ENCODE measurements at places on chromosomes 1 and 21. TPM values are rescaled to one million over a fixed set of nuclear protein-coding genes. Genes with fewer than 3 reads are reported as not detected.

PIP5K1A gene
- 74.5 TPM for total RNA-seq

CLCA1 gene
- not detected for total RNA-seq

HSD3B2 gene
- not detected for total RNA-seq

HTR1D gene
- total RNA-seq, result not detected

TAS1R3 gene
- total RNA-seq, result 1.2 TPM

- H3K27me3 ChIP-seq, result no peaks in the 10 kb centered on the region
- peak; percentile 77 for DNase-seq
- H3K27ac ChIP-seq, result peak within 1 kb of the TSS; percentile 89
- H3K36me3 ChIP-seq, result peaks cover 6% of the 10 kb centered on the region
- peak within 1 kb of the TSS; percentile 69 for H3K4me3 ChIP-seq
These were observed at the start of gene C1orf56 for GRCh38 chr1:151047591-151047924. Gene C1orf56, plus strand, starts transcription at chr1:151047751. Its CDS starts 97 bp downstream, at chr1:151047848.

GRCh38 chr21:24658926-24659325, 948.4 kb downstream of the MRPL39 start:
- no peak overlapping the region for H3K27ac ChIP-seq
- H3K36me3 ChIP-seq, result no peaks in the 10 kb centered on the region
- H3K4me1 ChIP-seq, result peaks cover 10% of the 10 kb centered on the region
- no peaks in the 10 kb centered on the region for H3K27me3 ChIP-seq
- DNase-seq, result no peak

S100A7A gene
- not detected for total RNA-seq

- peak overlapping the region; percentile 60 for H3K27ac ChIP-seq
- peaks cover 28% of the 10 kb centered on the region for H3K4me1 ChIP-seq
- H3K36me3 ChIP-seq, result no peaks in the 10 kb centered on the region
- DNase-seq, result no peak
These were observed 506.2 kb downstream of the PLPP3 start for GRCh38 chr1:56073206-56073605.

CR1L gene
- total RNA-seq, result not detected

Measured in thyroid gland (tissue), 4 donors.